NCI-H187 treated with DMSO at 0.1 percent for 48 hours (cell line): ENCODE measurements at places on chromosomes 2 and 18.

DNA sequence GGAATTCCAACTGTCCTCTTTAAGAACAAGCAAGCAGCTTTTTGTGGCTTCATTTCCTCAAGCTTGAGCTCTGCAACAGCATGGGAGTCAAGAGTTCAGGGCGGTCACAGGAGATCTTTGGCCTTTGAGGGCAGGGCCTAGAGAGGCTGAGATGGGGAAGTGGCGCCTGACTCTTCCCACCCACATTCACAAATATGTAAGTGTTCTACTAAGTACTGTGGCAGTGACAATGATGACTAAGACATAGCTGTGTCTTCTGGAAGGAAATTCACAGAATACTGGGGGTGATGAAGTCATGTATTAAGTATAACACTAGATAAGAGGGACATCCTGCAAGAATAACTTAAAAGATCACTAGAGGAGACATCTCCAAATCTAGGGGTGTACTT lies 15.0 kb downstream of the RND3 start:
- DNase-seq, result no peak

DNA sequence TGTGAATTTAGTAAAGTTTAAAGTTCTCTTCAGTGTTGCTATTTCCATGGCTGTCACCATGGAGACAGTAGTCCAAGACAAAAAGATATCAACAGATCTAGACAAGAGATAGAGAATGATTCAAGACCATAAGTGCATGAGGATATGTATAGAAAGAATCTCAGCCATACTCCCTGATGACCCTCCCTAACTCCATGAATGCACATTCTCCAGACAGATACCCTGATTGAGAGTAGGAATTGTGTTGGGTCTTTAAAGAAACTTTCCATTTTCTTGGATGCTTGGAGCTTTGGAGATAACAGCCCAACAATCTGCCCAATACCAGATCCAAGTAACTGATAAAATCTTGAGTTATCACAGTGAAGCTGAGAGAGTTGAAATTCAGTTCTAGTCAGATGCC lies 1601.2 kb upstream of the CELF4 start:
- DNase-seq, result no peak

DNA sequence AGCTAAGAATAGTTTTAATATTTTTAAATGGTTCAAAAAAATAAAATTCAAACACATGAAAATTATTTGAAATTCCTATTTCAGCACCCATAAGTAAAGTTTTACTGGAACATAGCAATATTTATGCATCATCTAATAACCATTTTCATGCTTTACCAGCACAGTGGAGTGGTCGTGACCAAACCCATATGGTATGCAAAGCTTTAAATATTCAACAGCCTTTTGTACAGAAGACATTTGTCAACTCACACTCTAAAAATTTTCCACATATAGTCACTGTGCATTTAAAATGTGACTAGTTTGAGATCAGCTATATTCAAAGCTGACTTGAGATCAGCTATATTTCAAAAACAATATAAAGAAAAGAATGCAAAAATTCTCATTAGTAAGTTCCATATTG lies 46.2 kb downstream of the PUM2 start:
- DNase-seq, result no peak

- no peak for DNase-seq
Observed at GRCh38 chr2:239477591-239477990, 76.8 kb upstream of the HDAC4 start.

DNA sequence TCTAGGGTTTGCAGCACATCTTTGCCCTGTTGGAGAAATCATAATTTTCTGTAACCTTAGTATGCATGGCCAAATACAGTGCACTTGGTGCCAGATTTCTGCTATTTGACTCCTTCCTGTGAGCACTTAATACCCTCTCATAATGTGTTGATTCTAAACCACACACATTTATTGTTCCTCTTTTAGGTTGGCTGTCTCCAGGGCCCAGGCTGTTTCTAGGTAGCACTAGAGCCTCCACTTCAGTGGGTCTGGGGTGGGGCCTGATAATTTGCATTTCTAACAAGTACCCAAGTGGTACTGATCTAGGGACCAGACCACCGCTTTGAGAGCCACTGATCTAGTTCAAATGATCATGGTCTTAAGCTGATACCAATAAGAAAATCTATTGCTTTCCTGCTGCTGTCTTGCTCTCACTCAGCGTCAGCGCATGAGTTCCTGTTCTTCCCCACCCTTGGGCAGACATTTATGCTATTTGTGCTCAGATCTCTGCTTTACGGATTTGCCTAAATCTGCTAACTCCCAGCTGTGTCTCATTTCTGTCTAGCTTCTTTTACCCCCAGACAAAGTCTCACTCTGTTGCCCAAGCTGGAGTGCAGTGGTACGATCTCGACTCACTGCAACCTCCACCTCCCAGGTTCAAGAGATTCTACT lies 7.4 kb downstream of the PTRHD1 start:
- peak; percentile 82 for DNase-seq

DNA sequence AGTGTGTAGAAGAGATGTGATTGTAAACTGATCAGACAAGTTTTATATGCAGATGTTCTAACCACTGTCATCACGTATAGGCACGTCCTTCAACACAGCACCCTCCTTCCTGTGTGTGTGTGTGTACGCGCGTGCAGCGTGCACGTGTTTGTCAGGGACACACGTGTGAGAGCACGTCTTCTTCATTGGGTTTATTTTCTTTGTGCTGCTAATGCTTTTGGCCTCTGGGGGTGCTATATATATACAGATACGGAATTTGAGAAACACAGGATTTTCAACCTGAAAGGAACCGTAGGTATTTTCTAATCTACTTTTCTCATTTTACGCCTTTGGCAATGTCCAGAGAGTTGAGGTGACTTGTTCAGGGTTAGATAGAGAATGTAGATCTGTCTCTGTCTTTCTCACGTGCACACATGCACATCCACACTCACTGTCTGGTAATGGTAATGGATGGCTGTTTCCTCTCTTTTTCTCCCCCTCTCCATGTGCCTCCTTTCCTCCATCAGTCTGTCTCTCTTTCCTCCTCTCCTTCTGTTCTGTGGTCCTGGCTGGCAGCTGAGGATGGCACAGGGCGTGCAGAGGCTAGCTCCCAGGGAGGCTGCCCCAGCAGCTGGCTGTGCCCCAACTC lies 13.4 kb upstream of the CELF4 start:
- DNase-seq, result no peak

DNA sequence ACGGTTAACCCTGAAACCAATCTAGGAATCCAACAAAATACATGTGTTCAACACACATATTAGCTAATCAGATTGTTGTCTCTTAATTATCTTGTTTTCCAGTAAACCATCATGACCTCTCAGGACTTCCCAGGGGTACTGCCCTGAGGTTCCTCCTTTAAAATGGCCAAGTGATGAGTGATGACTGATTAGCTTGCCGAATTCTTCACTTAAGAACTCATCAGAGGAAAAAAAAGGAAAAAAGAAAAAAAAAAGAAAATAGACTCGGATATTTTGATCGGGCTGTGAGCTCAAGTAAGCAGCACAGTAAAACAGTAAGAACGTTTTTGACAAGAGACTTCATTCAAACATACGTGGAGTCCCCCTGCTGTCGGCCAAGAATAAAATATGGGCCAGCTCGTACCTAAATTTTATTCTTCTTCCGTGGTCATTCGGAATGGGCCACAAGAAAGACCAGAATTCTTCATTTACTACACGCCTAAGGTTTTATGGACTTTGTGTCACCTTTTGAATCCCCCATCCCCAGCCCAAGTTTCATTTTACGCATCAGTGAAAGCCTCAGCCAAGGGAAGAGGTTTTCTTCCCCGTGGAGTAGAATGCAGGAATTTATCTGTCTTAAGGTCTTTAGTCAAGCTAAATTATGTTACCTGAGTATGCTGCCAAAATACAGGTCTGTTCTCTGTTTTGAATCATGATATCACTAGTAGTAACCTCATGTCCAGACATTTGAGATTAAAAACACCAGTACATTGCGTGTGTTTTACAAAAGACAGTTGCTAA lies 40.5 kb downstream of the COLEC12 start:
- no peak for DNase-seq

DNA sequence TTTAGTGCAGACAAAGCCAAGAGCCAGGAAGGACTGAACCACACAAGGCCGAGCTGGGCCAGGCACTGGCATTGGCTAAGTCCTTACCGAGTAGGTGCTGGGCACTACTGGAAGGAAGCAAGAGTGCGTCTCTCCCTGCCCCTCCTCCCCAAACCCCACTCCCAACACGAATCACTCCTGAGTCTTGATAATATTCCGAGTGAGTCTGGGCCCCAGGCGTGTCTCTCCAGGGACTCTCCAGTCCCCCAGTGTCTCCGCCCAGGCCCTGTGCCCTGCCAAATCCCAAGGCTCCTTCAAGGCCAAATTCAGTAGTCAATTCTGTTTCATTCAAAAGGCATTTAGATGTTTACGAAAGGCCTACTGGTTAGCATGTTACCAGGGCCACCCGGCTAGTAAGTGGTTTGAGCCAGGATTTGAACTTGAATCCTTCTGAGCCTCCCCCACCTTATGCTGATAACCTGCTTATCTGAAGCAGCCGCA lies 82.8 kb downstream of the GLI2 start:
- no peak for DNase-seq
